Activated CD4-positive, alpha-beta T cell treated with anti-CD3 and anti-CD28 coated beads, Interleukin-2, amount 10 ng/mL, durations not matched to agents 24 days and 14 days (primary cell): ENCODE measurements at places on chromosomes 2 and 18.

DNA sequence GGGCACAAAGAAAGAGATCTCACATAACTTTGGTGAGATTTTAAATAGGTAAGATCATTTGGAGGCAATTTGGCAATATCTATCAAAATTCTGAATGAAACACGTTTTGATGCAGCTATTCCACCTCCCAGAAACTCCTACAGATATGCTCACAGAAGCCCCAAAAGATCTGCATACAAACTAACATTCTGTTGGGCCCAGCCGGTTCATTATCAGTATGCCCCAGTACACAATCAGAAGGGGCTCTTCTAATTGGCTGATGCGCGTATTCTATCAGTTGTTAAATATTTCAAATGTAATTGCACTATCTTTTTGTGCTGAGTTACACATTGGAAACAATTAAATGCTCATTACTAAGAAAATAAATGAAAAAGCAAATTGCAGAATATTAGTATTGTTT lies 7.1 kb upstream of the TGIF1 start:
- no peak for DNase-seq

DNA sequence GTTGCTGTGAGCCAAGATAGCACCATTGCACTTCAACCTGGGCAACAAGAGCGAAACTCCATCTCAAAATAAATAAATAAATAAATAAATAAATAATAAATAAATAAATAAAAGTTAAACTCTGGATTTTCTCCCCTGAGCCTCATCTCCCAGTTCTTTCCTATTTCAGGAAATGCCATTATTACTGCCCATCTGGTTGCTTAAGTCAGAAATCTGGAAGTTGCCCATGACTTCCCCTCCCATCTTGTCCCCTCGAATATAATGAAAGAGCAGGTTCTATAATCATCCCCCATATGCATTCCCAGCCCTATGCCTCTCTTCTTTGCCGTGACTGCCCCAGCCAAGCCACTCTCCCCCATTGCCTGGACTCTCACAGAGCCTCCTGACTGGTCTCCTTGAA lies 4.2 kb upstream of the PSD4 start:
- no peak for DNase-seq

- DNase-seq, result no peak
Measured at GRCh38 chr2:142997231-142997630, 119.8 kb downstream of the KYNU start.

GRCh38 chr18:64474773-64475172 lies 325.9 kb upstream of the LINC00305 start:
- no peak for DNase-seq

GRCh38 chr2:222823183-222823930 lies 37.5 kb upstream of the ACSL3 start:
- DNase-seq, result no peak

DNA sequence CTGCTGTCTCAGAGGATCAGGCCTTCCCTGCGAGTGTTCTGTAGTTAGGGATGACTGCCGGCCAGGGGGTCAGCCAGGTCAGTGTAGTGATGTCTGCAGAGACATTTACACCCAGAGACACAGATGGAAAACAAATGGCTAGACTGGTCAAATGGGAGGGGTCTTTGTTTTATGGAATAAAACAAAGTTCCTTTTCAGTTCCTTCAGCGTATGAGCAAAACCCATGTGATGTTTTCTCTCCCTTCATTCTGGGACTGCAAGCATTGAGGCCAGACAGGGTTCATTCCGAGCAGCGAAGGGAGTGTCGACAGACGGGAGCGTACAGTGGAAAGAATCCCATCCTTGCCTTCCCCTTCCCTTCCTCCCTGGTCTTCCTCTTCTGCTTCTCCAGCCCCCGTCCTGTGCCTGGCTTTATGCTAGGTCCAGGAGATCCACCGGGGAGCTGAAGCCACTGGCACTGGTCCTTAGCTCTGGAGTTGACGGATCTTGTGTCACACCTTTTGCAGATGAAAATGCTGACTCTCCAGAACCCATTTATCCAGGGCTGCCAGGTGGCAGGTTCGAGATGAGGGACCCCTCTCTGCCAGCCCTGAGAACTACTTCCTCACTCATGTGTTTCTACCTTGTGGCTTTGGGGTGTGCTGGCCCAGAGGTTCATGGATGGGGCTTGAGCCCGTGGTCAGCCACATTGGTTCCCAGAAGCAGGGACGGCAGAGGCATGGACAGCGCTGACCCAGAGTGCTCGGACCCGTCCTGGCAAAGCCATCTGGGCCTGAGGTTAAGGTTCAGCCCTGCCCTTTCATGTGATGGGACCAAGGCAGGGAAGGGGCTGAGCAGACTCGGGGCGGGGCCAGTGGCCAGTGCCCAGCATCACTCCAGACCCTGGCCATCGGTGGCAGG lies 24.2 kb downstream of the ITGB1BP1 start:
- DNase-seq, result no peak

DNA sequence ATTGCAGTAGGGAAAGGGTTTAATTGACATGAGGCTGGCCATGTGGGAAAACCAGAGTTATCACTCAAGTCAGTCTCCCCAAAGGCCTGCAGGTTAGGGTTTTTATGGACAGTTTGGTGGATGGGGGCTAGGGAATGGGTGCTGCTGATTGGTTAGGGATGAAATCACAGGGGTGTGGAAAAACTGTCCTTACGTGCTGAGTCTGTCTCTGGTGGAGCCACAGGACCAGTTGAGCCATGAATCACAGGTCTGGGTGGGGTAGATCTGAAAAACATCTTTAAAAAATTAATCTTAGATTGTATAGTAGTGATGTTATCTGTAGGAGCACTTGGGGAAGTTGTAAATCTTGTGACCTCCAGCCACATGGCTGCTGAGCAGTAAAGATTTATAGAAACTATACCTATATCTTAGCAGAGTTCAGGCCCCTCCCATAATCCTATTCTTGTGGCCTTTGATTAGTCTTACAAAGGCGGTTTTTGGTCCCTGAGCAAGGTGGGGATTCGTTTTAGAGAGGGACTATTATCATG lies 139.6 kb downstream of the COMMD1 start:
- no peak for DNase-seq

DNA sequence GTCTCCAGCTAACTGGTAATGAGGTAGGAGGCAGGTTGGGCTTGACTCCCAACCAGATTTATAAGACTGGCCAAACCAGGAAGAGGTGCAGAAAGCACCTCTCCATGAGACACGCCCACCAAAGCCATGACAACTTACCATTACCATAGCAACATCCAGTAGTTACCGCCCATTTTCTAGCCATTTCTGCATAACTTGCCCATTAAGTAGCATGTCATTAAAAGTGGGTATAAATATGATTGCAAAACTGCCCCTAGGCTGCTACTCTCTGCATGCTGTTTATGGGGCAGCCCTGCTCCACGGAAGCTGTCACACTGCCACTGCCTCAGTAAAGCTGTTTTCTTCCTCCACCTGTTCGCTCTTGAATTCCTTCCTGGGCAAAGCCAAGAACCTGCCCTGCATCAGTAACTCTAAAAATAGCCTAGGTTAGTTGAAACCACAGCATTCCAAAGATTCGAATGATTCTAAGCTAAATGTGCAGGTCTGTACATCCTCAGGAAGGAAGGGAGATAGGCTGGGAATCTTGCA lies 131.9 kb downstream of the ATL2 start:
- no peak for DNase-seq

DNA sequence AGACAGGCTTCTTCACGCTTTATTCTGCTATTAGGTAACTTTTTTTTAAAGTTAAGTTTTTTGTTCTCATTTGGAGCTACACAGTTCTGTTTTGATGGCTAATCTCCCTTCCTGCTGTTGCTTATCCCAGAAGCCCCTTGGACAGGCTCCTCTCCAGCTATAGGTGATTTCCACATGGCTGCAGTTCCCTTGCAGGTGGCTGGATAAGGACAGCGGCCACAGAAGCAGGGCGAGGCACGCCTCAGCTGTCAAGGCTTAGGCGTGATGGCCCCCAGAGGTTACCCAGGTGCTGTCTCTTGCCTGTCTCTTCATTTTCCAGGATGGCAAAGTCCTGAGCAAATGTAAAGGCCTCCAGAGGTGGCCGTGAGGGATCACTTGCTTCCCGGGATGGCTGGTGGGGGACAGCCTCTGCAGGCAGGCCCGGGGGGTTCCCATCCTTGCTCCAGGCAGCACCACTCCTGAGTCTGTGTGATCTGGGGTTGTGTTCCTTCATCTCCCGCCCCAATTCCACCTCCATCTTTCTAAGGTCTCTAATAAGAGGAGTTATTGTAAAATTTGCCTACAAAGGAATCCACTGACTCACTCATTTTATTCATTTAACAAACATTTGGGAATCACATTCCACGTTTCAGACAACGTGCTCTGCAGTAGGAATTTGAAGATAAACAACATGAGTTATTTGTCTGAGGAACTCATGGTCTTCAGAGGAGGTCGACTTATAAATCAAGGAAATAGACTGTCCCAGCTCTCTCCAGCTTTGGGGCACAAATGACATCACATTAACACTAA lies 53.4 kb downstream of the NAPG start:
- no peak for DNase-seq

GRCh38 chr2:185291035-185291647 lies 447.5 kb upstream of the FSIP2 start:
- DNase-seq, result no peak

GRCh38 chr2:177029501-177029900 lies 183.1 kb upstream of the HNRNPA3 start:
- no peak for DNase-seq

GRCh38 chr2:64831134-64831976 lies 157.8 kb upstream of the SLC1A4 start:
- DNase-seq, result peak; percentile 95

GRCh38 chr18:2970344-2970743 lies 42.6 kb downstream of the LPIN2 start:
- peak; percentile 64 for DNase-seq

DNA sequence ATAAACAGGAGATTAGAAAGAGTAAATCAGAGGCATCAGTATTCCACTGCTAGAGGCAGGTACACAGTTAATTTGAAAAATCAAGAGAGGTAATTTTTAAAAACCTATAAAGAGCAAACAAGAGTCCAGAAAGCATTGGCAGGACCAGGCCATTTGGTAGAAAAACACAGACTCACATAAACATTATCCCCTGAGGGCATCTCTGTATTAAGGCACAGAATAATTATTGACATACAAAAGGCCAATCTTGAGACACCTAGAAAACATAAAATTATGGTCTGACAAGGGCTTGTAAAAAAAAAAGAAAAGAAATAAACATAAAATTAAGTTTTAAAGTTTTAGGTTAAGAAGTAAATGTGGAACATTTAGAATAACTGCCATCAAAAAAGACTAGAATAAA lies 120.6 kb downstream of the OSBPL1A start:
- no peak for DNase-seq

DNA sequence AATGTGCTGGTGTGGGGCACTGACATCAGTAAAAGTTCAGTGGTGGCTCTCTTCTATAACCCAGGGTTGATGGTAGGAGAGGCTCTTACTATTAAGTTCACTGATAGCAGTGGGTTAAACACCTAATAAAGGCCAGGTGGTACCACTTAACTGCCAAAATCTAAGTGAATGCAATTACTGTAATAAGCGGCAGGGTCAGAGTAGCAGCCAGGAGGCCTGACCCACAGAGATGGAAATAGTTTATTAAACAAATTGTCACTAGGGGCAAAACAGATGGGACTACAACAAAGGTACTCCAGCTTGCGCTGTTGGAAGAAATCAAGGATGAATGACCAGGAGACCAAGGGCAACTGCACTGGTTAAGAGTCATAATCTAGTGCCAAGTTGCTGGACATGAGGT lies 26.6 kb downstream of the ZSWIM2 start:
- no peak for DNase-seq

GRCh38 chr2:238820916-238821315 lies 27.0 kb upstream of the TWIST2 start:
- DNase-seq, result no peak

GRCh38 chr2:114046866-114047435 lies 157.1 kb downstream of the ACTR3 start:
- DNase-seq, result no peak

GRCh38 chr2:105644174-105644980 lies 100.3 kb upstream of the NCK2 start:
- DNase-seq, result peak; percentile 31

- DNase-seq, result no peak
Measured at GRCh38 chr2:118053681-118054080, 34.6 kb upstream of the INSIG2 start.

- DNase-seq, result no peak
Measured at GRCh38 chr2:208726242-208726641, 319.6 kb downstream of the PTH2R start.

DNA sequence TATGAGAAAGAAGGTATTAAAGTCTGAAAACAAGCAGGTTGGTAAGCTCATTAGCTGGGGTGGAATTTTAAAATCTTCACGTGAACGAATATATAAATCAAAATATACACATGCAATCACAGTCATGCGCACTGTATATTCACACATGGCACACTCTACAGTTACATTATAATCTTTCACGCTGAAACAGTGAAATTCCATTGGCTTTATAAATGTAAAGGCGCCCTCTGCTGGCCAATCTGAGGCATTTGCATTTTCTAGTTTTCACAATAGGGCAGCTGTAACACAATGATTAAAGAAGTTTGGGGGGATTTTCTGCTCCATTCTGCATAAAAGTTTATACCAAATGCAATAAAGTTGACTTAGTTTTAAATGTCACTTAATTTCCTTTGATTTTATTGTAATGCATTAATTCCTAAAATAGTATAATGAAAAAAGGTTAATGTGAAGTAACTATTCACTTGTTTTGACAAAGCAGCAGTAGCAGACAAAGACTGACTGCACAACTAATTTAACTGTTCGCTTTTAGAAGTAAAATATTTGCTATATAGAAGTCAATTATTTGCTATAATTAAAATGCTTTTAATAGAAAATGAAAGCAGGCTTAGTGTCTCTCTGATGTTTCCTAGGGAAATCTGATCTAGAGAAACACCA lies 17.2 kb downstream of the IFIH1 start:
- peak; percentile 83 for DNase-seq

- no peak for DNase-seq
Measured at GRCh38 chr2:196925051-196925767, 1.3 kb downstream of the PGAP1 start.

DNA sequence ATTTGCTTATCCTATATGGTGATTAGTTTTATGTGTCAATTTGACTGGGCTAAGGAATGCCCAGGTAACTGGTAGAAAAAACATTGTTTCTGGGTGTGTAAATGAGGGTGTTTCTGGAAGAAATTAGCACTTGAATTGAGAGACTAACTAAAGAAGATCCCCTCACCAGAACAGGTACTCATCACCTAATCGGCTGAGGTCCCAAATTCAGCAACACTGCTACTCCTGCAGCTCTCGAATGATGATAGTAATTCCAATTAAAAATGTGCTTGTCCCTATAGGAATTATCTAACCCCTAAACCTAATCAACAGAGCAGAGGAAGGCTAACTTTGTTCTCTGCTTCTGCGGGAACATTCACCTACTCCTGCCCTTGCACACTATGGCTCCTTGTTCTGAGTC lies 464.5 kb upstream of the CHST9 start:
- no peak for DNase-seq

GRCh38 chr2:196276421-196276820 lies 105.0 kb upstream of the STK17B start:
- DNase-seq, result no peak

DNA sequence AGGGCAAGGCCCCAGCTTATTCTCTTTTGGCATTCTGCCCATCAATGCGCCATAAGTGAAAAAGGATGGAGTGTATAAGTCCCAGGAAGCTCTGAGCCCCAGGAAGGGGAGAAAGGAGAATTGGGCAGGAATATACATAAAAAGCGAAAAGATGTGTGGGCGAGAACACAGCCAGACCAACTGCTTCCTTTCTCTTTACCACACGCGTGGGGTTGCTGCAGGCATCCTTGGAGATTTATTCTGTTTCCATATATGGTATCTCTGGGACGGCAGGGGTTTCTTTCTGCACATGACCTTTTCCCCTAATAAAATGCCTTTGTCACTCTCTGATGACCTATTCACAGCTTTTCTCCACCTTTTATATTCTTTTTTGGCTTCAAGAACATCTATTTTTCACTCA lies 440.5 kb downstream of the NBAS start:
- no peak for DNase-seq
